ENCODE measurements at places on chromosomes 5 and 9. TPM values are rescaled to one million over a fixed set of nuclear protein-coding genes. Genes with fewer than 3 reads are reported as not detected.

Gene OLFM1
- total RNA-seq: 387 TPM

Gene PLCXD3
- total RNA-seq: 0.93 TPM

Gene ACTBL2
- total RNA-seq: not detected

Gene BARHL1
- total RNA-seq: not detected

Gene PCDHA4
- total RNA-seq: 29.7 TPM

Gene CENPK
- total RNA-seq: 11.9 TPM

Gene BRD8
- total RNA-seq: 62.3 TPM

Gene PCDHGA6
- 6.3 TPM for total RNA-seq

Measured in glutamatergic neuron (in vitro differentiated cells).